ENCODE measurements at places on chromosomes 11 and 22.

GRCh38 chr11:75126564-75126963 lies 24.3 kb upstream of the SLCO2B1 start:
- DNase-seq: no peak

GRCh38 chr11:27440090-27440489 lies 32.5 kb downstream of the LGR4 start:
- no peak for DNase-seq

- no peak for DNase-seq
Observed at GRCh38 chr11:116986521-116987105, 111.6 kb downstream of the SIK3 start.

DNA sequence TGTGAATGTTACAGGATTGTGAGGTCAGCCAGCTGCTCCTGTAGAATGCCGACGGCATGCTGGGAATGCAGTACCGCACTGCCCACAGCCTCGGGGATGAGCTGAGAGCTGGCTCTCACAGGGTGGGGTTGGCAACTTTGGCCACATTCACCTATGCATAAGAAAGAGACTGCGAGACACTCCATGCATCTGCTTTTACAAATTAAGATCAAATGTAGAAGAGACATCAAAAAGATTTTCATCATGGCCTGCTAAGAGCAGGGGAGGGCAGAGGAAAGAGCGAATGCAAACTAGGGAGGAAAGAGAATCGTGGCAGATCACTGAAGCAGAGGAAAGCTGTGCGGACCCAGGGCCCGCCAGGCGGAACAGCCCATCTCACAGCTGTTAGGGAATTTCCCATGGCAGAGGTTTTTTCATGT lies 49.8 kb upstream of the SPATA19 start:
- no peak for DNase-seq

- no peak for DNase-seq
Observed at GRCh38 chr22:30602049-30602448, 4.9 kb upstream of the TCN2 start.
